Iris pigment epithelial cell (primary cell): ENCODE measurements at places on chromosomes 12 and 14.

DNA sequence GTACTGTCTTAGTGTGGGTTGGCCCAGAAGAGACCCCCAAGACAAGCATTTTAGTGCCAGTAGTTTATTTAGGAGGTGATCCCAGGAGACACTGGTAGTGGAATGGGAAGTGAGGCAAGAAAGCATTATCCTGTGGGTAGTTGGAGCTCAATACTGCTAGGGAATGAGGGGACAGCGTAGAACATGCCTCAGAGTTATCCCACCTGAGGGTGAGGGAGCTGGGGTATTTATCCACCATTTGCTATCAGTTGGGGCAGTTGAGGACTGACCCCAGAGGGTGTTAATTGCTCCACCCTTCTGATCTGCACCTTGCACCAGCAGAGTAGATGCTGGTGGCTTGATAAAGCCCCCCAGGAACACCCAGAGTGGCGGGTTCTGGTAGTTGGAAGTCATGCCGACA lies 37.9 kb downstream of the RHOF start:
- no peak for DNase-seq

DNA sequence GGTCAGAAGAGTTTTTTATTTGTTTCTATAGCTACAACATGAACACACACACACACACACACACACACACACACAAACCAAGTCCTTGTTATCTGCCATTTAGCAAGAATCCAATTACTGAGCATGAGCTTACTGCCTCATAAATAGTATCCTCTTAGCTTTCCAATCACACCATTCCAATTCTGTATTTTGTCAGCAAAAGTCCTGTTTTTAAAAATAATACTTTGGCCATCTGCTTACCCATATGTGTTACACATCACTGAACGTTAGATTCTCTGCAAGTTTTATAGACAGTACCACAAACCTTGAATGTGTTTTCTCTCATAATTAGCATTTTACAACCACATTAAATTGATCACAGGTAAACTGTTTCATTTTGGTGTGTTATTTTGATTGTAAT lies 1905.4 kb upstream of the FLRT2 start:
- DNase-seq, result peak; percentile 16

DNA sequence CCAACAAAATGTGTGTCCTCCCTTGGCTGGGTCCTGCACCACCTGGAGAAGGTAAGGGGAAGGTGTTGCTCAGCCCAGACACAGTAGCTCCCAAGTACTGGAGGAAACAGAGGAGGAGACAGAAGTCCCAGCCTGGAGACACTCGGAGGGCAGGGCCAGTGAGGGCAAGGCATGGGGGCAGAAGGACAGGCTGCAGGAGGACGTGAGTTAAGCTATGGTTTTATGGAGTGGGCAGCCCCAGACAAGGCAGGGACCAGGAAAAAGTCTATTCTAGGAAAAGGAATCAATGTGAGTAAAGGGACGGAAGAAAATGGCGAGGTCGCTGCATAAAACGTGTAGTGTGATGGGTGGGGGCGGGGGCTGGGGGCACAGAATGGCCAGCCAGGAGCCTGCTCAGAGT lies 210.1 kb upstream of the DIO3 start:
- DNase-seq, result no peak

GRCh38 chr12:124809878-124810277 lies 53.8 kb downstream of the SCARB1 start:
- DNase-seq, result peak; percentile 36

DNA sequence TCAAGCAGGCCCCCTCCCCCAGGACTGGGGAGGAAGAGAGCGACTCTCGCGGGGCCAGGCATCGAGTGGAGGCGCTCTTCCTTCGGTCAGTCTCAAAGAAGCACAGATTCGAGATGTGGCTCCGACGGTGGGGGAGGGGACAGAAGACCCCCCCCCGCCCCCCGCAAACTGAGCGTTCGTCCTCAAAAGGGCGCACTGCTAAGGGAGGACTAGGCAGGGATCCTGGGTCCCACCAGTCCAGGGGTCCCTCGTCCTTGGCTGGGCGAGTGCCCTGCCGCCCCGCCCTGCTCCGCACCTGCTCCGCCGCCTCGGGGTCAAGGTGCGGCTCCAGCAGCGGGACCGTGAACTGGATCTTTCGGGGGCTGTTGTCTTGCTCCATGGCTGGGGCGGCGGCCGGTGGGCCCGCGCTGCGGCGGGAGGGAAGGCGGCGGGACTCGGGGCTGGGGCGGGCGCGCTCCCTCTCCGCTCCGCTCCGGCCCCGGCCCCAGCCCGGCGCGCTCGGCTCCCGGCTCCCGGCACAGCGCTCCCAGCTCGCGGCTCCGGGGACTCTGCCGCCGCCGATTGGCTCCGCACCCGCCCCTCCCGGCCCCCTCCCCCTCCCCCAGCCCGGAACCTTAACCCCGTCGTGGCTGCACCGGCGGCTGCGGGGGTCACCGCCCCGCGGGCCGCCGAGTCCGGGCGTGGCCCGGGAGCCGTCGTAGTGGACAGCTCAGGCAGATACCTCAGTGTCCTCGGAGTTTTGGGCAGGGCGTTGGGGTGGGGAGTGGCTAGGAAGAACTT lies at the start of gene PPP1R1A:
Gene PPP1R1A (minus strand): TSS at position 550 of the 780 bp plus-strand sequence. CDS start 171 bp downstream, at position 379.
- DNase-seq, result no peak

GRCh38 chr14:37124614-37125013 lies 47.8 kb downstream of the SLC25A21 start:
- no peak for DNase-seq

- DNase-seq, result peak; percentile 30
Observed at GRCh38 chr14:105475269-105476096, 862 bp downstream of the CRIP2 start.

DNA sequence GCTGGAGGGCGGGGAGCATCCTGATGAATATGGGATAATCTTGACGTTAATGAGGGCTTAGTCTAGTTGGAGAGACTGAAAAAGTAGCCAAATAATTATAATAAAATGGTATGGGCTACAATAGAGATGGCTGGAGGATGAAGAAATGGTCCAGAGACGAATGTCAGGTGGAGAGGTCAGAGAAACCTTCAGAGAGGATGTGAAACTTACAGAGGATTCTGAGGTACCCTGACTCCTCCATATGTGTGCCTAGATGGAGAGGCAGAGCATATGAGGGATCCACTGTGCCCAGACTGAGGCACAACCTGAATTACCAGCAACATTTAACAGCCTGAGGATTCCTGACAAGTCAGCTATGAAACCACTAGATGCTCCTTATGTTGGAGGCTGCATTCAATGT lies 417.0 kb downstream of the ATP23 start:
- DNase-seq, result no peak

- peak; percentile 78 for DNase-seq
Observed at GRCh38 chr12:106248846-106249371, 1.1 kb upstream of the CKAP4 start.

GRCh38 chr12:121872546-121873215 lies 14.0 kb upstream of the HPD start:
- peak; percentile 98 for DNase-seq

DNA sequence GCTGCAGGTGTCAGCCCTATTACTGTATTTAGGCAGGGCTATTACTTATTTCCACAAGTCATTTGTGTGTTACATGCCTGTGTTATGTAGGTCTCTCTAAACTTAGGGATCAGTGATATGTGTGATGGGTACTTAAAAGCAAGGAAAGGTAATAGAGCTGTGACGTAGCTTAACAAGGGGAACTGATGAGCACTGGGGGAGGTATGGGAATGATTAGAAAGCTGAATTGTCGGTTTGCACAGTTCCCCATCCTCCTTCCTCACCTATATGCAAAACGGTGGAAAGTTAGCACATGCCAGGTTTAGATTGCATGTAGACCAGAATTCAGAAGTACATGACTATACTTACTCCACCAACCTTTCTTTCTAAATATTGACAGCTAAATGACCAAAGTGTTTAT lies 494.3 kb upstream of the GARIN6 start:
- no peak for DNase-seq

- peak; percentile 68 for DNase-seq
Observed at GRCh38 chr12:78229591-78230101, 399.0 kb downstream of the NAV3 start.

GRCh38 chr14:64671591-64671990 lies 32.6 kb upstream of the PLEKHG3 start:
- peak; percentile 65 for DNase-seq

- DNase-seq, result peak; percentile 78
Observed at GRCh38 chr12:28035500-28035899, 63.0 kb upstream of the PTHLH start.

GRCh38 chr14:89280600-89280999 lies 136.4 kb downstream of the FOXN3 start:
- DNase-seq, result no peak

DNA sequence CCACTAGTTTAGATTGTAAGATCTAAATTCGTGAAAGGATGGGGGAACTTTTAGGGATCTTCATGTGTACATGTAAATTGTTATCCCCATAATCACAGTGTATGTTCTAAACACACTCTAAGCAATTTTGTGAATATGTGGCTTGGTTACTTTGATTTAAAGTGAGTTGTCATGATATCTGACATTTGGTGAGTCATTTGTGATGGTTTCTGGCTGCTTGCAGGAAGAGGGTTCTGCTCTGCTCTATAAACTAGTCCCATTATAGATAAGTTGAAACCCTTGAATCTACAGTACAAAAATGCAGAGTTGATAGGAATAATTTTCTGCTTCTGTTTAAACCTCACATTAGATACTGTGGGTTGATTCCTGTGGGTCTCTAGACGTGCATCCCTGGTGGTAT lies 14.8 kb downstream of the GUCY2C start:
- no peak for DNase-seq

- DNase-seq, result no peak
Observed at GRCh38 chr14:53949201-53949600, 7.4 kb downstream of the BMP4 start.

- DNase-seq, result no peak
Observed at GRCh38 chr12:25384893-25385248, 134.1 kb upstream of the KRAS start.

DNA sequence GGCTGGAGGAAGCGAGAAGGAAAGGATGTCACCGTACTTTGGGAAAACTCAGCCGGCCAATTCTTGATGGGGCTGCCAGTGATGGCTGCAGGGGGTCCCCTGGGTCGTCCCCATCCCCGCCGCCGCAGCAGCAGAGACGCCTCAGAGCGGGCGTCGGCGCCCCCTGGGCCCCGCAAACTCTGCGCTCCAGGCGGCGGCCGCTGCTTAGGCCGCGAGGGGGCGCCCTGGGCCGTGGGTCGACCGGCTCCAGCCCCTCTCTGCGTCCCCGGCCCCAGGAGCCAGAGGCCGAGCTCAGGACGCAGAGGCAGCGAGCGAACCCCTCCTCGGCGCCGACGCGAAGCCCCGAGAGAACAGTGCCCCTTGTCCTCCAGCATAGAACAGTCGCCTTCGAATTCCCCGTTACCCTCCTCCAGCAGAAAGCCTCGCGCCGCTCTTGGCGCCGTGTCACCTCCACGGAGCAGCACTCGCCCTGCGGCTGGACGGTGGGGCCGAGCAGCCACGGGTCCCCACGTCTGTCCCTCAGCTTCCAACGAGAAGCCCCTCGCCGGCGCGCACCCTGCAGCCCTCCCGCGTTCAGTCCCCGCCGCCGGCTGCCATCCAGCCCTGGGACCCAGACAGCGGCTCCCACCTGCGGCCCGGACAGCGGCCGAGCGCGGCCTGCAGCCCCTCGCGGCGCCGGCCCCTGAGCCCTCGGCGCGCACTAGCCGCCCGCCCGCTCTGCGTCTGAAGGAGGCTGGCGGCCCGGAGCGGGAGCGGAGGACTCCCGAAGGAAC lies 106.6 kb downstream of the PRICKLE1 start:
- DNase-seq, result peak; percentile 66
